ENCODE measurements at places on chromosomes 6 and 20.

- no peak for DNase-seq
These were observed 80.9 kb downstream of the COL12A1 start for GRCh38 chr6:75124983-75125382.

DNA sequence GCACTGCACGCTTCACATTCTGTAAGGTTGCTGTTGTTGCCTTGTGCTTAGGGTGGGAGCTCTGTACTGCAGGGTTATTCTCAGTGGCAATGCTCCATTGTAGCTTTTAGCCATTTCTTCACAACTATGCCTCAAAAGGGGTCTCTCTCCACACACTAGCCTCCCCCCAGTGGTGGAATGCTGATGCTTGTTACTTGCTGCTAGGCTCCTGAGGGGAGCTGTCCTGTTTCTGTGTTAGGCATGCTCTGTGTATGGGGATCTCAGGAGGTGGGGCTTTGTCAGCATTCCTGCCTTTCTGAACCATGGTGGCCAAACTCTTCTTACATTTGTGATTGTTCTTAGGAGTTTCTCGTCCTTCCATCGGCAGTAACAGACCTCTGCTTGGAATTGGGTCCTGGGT, 18.8 kb downstream of the TMEM170B start:
- DNase-seq, result no peak

- no peak for DNase-seq
These were observed 547.2 kb upstream of the MAN1A1 start for GRCh38 chr6:119896806-119897205.

DNA sequence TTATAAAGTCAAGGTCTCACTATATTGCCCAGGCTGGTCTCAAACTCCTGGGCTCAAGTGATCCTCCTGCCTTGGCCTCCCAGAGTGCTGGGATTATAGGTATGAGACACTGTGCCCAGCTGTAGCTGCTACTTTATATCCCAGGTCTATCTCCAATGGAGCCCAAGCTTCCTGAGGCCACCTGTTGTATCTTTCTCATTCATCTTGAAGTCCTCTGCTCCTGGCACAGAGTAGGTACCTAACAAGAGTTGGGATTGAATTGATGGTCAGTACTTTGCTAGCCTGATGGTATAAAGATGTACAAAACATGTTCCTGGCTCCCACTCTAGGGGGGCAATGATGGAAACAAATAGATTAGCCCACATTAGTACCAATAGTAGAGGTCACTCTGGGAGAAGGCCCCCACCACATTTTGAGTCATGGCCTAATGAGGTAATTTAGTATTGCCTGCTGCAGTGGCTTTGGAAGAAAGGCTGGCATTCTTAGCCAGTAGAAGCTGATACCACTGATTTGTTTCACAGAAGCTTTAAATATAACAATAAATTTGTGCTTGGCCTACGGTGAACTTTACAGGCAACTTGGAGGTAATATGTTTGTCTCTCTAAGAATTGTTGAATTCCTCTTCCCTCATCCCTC, 5.4 kb downstream of the PTPN1 start:
- no peak for DNase-seq

DNA sequence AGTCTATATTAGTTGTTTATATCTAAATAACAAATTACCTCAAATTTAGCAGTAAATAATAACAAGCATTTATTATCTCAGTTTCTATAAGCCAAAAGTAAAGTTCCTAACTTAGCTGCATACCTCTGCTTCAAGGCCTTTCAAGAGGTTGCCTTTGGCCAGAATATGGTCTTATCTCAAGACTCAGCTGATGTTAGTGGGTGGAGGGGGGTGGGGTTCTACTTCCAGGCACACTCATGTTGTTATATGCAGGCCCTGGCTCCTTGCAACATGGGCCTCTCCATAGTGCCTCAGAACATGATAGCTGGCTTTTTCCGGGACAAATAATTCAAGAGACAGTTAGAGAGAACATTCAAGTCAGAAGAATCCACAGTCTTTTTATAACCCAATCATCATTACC, 266.0 kb downstream of the ADGRB3 start:
- no peak for DNase-seq

DNA sequence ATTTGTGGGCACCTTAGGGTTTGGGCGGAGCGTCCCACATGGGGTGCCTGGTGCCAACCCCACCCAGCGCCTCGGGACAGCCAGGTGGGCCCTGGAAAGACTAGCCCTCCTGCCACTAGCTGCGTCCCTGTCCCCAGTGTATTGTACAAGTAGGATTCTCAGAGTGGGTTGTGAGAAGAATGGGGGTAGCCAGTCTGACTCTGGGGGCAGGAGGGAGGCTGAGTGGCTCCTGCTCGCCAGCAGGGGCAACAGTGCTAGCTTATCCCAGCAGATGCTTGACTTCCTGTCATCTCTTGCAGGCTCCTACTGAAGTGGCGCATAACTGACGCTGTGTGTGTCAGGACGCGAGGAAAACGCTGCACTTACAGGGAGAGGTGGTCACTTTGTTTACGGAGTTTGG, 9.3 kb downstream of the PSMA7 start:
- no peak for DNase-seq

- DNase-seq, result no peak
These were observed 64.1 kb upstream of the RPS6KA2 start for GRCh38 chr6:166691199-166691598.

DNA sequence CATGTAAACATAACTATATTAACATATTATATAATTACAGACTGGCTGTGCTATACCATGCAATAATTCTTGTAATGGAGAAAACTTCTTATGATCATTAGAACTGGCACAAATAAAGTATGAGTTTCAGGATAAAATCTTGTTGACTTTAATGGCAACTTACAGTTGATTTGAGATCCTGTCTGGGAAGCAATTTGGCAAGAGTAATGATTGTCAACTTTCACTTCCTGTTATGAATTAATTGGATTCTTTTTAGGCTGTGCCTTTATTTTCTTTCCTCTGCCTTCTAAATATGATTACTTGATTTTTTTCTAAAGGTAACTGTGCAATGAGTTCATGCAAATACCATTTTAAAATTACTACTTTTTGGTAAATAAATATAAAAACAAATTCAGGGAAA, 158.1 kb upstream of the B3GAT2 start:
- no peak for DNase-seq

DNA sequence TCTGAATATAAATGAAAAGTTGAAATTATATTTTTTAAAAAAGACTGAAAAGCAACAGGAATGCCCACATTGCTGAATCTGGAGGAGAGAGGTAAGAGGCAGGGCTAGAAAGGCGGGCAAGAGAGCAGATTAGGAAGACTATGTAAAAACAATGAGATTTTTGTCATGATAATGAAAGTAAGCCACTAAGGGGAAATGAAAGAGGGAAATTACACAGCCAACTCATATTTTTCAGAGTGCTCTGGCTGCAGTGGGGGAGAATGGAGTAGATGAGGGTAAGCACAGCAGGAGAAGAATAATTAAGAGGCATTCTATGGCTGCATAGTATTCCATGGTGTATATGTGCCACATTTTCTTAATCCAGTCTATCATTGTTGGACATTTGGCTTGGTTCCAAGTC, 281.9 kb downstream of the PKHD1 start:
- DNase-seq, result no peak

DNA sequence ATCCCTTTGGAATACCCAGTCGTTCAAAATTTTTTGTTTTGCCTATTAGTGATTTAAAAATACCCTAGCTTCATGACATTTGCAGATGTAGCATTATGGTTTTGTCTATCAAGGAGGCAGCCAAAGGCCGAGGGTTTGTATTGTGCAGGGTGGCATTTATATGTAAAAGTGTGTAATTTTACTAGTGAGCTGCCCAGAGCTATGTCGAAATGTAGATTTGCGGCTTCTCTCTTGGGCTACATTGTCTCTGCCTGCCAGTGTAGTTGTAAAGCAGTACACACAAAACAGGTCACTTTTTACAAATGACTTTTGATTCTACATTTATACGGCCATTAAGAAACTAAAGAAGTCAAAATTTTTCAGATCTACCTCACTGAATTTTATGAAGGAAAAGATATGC, 87.7 kb downstream of the TSHZ2 start:
- no peak for DNase-seq

- DNase-seq, result no peak
These were observed 58.0 kb downstream of the BACH2 start for GRCh38 chr6:90238496-90239266.

GRCh38 chr6:16204653-16205376, 33.6 kb upstream of the GMPR start:
- DNase-seq, result no peak

DNA sequence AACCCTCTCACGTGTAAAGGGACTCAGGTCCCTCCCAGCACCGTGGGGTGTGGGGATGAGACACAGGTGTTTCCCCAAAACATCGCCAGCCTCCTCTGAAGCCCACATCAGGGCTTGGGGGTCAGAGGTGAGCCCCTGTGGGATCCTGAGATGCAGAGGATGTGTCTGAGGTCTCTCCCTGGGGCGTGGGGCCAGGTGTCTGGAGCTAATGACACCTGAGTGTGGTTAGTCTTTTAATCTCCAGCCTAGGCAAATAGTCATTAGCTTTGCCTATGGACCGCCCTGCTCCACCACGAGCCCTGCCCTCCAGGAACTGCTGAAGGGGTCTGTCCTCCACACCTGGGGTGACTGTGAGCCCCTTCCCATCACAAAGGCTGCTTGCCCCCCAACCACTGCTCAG, 1.7 kb downstream of the SRMS start:
- DNase-seq, result no peak

GRCh38 chr6:106128981-106129781, 43.0 kb downstream of the PRDM1 start:
- no peak for DNase-seq

- no peak for DNase-seq
These were observed 4.2 kb downstream of the RIMS4 start for GRCh38 chr20:44805979-44806620.

DNA sequence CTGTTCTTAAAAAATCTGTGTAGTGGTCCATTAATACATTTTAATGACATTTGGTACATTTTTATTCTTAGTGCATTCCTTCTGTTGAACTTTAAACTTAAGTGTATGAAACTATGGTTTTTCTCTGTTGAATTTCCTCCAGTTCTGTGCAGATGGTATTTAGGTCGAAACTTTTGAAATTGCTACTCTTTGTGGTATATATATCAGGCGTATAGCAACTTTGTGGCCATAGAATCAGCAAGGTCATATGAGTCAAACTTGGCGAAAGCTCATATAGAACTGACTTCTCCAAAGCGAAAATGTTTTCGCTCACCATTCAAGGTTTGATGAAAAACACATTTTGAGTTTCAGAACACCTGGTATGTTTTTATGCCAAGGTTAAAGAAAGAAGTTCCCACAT, 93.7 kb downstream of the MAP3K4 start:
- no peak for DNase-seq

DNA sequence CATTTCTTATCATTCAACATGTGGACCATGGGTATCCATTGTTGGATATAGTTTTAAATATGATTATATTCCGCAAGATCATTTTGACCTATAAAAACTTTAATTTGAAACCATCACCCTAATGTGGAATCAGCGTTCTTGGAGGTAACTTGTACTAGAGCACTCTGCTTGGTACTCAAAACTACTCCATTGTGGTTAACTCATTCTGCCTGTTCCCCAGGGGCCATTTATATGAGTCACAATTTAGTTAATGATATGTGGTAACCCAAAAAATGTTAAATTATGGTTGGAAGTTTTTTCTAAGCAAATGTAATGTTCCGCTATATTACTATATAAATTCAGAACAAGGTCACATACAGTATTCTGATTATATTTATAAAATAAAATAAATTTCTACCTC, 109.3 kb downstream of the TRDN start:
- no peak for DNase-seq

DNA sequence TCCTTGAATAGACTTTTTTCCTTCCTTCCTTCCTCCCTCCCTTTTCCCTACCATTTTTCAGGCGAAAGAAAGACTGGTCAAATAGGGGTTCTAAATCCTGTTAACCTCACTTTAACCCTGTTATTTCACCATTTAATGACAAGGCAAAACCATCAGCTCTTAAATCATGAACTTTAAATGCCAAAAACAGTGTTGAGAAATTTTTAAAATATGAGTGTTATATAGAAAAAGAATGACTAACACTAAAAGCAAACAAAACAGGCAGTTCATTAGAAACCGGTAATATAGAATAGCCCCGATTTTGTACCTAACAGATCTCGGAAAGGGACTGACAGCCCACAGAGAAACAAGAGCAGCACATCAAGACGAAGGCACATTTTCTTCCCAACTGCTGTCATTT, 57.4 kb upstream of the CEP85L start:
- DNase-seq, result no peak

- peak; percentile 73 for DNase-seq
These were observed 147.4 kb upstream of the OLIG3 start for GRCh38 chr6:137641474-137642077.

DNA sequence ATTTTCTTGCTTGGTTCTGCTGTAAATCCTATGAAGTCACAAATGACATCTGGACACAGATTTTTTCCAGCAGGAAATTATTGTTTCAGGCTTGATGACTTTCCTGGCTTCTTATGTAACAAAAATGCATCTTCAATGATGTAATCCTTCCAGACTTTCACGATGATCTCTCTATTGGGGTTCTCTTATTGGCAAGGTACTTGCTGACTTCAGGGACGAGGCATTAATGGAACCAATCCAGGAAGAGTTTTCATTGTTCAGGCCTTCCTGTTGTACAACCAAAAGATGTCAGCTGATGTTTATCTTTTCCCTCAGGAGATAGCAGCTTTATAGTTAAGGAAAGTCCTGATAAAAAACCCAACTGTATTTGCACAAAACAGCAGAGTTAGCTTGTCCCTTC, 118.5 kb upstream of the MMS22L start:
- DNase-seq, result no peak

DNA sequence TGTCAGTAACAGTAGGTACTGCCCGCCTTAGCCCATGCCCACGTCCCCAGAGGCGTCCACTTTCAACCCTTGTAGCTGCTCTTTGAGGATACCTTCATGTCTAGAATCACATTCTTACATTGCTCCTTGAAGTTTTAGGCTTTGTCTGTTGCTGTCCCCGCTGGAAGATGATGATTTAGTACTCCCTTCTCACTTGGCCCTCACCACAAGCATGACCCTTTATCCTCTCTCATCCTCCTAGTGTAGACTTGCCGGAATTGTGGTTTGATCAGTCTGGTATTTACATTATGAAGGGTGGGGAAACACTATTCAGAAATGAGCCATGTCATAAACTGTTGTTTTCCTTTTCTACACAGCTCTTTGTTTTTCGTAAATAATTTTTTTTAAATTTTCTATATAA, 87.4 kb downstream of the ARID1B start:
- no peak for DNase-seq

- no peak for DNase-seq
These were observed 775 bp downstream of the MTFR2 start for GRCh38 chr6:136249336-136249735.
